ENCODE measurements at places on chromosomes 7 and 10. TPM values are rescaled to one million over a fixed set of nuclear protein-coding genes. Genes with fewer than 3 reads are reported as not detected.
A peak's percentile ranks its signal among the peaks of the same experiment; 100 is the strongest.

CAMK1D gene
- 5.6 TPM for total RNA-seq

FXYD4 gene
- total RNA-seq: not detected

TMEM184A gene
- total RNA-seq: not detected

DNA sequence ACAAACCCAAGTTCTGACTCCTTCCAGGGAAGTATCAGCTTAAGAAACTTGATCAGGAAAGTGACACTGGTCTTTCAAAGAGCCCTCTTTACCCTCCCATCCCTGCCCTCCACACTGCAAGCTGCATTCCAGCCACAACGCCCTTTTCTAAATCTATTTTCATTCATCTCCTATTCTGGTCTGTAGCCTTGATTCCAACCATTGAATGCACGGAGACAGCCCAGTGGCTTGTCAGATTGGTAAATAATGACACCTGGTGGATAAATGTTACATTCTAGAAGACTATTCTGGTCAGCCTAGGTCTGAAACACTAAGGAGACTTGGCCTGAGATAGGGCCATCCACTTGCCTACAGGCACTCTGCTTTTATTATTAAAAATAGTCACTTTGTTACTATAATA is 20.9 kb downstream of the MORN4 start:
- DNase-seq: no peak

YWHAG gene
- total RNA-seq: 183 TPM

GRCh38 chr7:140053812-140054539 is 8.8 kb downstream of the PARP12 start:
- DNase-seq: no peak

GRCh38 chr10:124640538-124641231 is 103.5 kb downstream of the FAM53B start:
- no peak for DNase-seq

- peak; percentile 88 for DNase-seq
Observed at GRCh38 chr10:74586088-74586585, 240.3 kb upstream of the KAT6B start.

CCL26 gene
- not detected for total RNA-seq

DNA sequence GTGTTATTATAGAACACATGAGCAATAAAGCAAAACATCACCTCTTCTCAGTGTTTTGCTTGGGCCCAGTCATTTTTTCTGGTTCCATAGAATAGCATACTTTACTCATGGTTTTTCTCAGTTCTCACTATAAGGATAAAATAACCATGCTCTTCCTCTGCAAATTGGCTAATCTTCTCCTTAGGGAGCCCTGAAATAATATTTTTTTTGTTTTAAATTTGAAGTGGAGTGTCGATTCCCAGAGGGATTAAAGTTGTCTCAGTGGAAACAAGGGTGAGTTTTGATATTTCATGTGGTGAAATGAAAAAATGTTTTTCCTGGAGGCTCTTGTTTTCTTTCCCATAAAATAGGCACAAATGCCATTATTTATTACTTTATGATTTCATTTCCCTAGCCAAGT is 127.3 kb downstream of the NOC3L start:
- DNase-seq: no peak

PSMA2 gene
- 202 TPM for total RNA-seq

RSPH10B gene
- total RNA-seq: not detected

DNA sequence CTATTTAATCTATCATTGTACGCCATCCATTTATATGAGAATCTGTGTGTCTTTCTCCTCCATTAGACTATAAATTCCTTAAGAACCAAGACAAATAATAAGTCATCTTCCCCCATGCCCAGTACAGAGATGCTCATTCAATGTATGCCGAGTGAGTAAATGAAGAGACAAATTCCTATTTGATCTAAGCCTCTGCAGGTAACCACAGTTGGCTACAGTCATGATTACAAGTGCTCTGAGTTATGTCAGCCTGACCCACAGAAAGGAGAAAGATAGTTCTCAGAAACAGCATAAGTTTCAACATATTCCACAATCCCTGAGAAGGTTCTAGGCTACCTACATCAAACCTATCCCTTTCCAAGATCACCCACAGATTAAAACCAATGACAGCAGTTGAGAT is 46.1 kb downstream of the MPP7 start:
- no peak for DNase-seq

DNA sequence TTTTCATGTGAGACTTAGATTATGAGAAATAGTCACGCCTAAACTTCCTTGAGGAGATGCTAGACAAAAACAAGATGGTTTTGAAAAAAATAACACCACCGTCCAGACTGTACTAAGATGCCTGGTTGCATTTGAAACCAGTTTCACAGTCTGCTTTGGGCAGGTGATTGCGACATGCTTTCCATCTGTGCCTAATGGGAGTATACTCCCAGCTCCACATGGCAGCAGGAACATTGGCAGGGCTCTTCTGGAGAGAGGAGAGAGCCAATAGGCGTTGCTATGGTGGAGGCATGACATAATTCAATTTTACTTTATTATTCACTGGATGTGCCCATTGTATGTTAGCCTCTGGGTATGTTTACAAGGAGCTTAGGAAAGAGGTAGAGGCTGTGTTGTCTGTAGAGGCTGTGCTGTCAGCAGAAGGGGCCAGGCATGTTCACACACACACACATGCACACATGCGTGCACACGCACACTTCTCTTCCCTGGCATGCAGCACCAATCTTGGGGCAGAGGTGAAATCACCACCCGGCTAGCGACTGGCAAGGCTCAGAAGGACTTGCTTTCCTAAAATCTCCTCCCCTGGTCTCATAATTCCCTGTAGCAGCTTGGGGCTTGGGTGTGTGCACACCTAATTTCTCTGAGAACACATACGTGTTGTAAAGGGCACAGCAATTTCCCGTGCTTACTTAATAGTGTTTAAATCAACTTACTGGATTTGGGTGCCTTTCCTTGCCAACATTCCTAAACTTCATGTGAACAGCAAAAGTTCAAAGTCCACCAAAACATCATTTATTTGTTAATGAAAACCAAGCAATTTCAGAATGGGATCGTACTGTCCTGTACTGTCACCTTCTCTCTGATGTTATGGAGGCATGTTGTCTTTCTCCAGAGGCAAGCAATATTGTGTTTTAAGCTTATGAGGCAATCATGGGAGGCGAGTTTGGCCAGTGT is 162.1 kb downstream of the TCF7L2 start:
- DNase-seq: no peak

GRCh38 chr7:47669178-47669891 is 87.4 kb upstream of the TNS3 start:
- DNase-seq: no peak

DNA sequence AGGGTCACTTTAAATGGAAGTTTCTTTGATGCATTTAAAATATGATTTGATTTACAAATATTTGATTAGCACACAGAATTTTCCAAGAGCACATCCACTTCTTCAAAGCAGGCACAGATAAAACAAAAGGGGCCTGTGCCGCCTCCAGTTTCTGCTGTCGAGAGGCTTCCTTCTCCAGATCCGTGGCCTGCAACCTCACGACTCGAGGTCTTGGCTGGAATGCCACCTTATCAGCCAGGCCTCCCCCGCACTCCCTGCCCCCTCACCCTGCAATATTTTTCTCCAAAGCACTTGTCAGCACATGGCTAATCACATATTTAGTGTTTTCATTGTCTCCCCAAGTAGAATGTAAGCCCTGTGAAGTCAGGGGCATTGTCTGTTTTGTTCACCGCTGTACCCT is 12.5 kb downstream of the PYROXD2 start:
- DNase-seq: no peak

- no peak for DNase-seq
Observed at GRCh38 chr10:49417311-49418052, 21.6 kb upstream of the DRGX start.

- DNase-seq: no peak
Observed at GRCh38 chr10:13801907-13802288, 215.1 kb downstream of the PRPF18 start.

DNA sequence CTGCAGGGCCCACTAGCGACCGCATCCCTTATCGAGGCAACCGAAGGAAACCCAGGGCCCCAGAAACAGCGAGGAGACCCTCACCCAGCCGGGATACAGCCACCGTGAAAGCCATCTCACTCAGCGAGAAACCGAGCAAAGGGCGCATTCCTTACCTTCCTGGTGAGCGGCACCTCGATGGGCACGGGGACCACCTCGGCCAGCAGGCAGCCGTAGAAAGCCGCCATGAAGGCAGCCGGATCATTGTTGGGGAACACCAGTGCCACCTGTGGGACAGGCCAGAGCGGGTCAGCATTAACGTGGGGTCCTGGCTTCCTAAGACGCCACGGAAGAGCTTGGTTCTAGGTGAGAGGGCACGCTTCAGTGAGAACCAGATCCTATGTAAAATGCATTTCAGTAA is 263.7 kb downstream of the ZMYND11 start:
- no peak for DNase-seq

DNA sequence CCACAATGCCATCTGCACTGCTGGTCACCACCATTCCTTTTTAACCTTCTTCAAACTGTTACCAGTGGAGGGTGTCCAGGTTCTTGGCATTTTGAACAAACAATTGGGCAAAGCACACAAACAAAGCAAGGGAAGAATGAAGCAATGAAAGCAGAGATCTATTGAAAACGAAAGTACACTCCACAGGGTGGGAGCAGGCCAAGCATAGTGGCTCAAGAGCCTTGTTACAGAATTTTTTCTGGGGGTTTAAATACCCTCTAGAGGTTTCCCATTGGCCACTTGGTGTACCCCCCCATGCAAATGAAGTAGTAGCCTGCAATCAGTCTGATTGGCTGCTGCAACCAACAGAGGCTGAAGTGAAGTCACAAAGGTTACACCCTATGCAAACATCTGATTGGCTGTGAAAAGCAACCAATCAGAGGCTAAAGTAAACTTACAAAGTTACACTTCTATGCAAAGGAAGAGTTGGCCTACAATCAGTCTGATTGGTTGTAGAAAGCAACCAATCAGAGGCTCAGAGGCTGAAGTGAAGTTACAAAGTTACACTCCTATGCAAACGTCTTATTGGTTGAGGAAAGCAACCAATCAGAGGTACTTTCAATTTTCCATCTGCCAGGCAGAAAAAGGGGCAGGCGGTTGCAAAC is 103.2 kb upstream of the WAC start:
- no peak for DNase-seq

ITIH5 gene
- total RNA-seq: not detected

- DNase-seq: no peak
Observed at GRCh38 chr7:32179567-32179966, 109.4 kb upstream of the PDE1C start.

GIMAP4 gene
- total RNA-seq: 62.7 TPM

GRCh38 chr10:109126016-109126415 is 797.3 kb downstream of the XPNPEP1 start:
- DNase-seq: no peak
